ENCODE measurements at places on chromosomes 12 and 14. TPM values are rescaled to one million over a fixed set of nuclear protein-coding genes. Genes with fewer than 3 reads are reported as not detected.

- DNase-seq, result no peak
Measured at GRCh38 chr14:34119107-34119858, 168.4 kb upstream of the EGLN3 start.

Gene TAS2R8
- polyA plus RNA-seq, result not detected

- no peak for DNase-seq
Measured at GRCh38 chr12:27534765-27535161, 10.8 kb downstream of the PPFIBP1 start.

Gene KLRD1
- 0.49 TPM for polyA plus RNA-seq

GRCh38 chr12:104792570-104792969, 165.5 kb downstream of the SLC41A2 start:
- no peak for DNase-seq

DNA sequence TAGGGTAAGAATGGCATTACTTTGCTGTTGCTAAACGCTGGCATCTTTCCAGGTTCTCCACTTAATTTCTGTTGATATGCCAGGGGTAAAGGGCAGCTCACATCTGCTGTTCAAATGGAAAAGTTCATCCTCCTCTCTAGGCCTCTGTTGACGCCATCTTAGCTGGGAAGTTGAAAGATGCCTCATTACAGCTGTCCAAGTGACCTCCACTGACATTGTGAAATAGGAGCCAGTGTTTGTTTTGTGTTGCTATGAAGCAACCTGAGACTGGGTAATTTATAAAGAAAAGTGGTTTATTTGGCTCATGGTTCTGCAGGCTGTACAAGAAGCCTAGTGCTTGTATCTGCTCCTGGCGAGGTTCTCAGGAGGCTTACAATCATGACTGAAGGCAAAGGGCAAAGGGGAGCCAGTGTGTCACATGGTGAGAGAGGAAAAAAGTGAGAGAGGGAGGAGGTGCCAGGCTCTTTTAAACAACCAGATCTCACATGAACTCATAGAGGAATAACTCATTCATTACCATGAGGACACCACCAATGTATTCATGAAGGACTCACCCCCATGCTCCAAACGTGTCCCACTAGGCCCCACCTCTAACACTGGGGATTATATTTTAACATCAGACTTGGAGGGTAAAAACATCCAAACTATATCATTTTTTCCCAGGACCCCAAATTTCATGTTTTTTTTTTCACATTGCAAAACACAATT, 3.2 kb upstream of the ADAM21 start:
- peak; percentile 2 for DNase-seq

DNA sequence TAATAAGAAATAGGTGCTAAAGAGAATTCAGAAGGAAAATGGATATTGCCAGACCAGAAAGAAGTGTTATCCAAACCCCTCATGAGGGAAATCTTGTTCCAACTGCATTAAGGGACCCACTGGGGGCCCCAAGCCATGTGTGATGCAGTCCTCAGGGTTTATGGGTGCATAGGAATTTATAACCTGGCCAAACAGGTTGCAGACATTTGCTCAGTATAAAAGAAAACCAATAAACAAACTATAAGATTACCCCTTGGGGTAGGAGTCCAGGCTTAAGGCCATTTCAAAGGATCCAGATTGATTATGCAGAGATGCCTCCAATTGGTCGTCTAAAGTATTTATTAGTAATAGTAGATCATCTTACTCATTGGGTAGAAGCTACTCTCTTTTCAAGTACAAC, 240.9 kb upstream of the DIO3 start:
- DNase-seq, result no peak

Gene TSPAN19
- polyA plus RNA-seq, result 0.47 TPM

DNA sequence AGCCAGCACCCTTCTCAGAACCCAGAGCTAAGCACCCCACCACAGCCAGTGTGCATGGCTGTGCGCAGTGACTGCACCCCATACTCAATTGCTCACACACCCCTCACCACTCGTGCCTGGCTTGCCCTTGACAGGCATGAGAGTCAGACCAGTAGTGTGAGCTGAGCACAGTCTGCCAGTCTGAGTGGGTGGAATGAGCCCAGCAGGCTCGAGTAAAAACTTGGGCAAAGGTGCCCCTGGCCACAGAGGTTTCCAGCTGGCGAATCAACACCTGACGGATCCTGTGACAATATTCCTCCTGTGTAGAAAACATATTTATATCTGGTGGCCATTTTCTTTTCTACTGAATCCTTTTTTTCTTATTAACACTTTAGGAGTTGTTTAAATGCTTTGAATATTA, 202.5 kb downstream of the TMEM117 start:
- no peak for DNase-seq

Gene SMOC1
- polyA plus RNA-seq, result 2.7 TPM

DNA sequence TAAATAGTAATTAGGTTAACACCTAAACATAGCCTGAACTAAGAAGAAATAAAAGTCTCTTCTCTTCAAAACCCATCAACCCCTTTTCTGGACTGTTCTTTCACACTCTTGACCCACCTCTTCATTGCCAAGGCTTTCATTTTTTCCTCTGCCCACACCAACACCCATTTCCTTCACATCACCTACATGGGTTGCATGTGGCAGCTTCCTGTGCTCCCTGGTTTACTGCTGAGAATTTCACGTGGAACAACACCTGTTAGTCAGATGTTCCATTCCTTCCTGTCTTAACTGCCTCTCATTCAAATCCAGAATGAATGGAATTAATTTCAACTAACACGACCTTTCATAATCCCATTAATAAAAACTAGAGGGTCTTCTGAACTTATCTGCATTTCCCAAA, 157.3 kb downstream of the BCAT1 start:
- DNase-seq, result no peak

DNA sequence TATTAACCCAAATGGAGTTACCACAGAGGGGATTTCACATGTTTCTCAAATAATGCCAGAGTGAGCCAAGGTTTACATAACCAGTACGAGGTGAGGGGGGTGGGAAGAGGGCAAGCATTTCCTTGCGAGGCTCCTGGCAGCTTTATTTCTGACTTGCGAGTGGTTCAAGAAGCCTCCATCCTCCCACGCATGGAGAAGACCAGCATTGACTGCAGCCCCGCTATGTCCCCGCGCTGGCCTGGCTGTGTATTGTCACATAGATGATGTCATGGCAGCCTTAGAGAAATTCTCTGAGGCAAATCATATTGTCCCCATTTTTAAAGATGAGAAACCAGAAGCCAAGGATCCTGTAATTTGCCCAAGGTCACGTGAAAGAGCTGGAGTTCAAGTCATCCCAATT, 188.2 kb downstream of the CACNA1C start:
- no peak for DNase-seq

DNA sequence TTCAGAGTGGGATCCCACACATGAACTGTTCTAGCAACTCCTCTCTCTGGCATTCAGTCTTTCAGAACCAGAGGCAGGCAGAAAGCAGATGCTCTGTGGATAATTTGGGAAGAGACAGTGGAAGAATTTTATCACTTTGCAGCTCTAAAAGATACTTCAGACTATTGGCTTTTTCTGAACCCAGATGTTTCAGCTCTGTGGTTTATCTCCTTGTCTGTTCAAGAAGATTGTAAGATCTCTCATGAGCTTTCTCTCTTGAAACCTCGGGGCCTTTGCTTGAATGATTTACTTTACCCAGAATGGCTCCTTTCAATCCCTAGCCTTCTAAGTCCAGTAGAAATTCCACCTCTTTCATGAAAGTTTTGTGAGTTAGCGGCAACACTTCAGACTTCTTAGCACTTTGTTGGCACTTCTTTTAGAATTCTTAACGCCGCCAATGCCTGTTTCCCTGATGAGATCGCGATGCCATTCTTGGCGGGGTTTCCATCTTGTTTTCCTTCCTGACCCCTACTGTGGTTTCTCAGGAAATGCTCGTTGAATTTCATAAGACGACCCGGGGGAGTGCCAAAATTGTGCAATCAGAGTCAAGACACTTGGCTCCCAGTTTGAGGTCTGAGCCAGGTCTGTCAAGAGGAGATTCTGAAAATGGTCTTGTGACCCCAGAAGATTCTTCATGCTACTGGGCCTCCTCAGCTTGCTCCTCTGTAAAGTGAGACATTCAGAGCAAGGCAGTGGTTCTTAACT, 107.0 kb upstream of the PRICKLE1 start:
- DNase-seq, result no peak

GRCh38 chr12:22588817-22589216, 36.2 kb upstream of the ETNK1 start:
- no peak for DNase-seq

GRCh38 chr14:23910101-23910875, 43.3 kb upstream of the DHRS4 start:
- DNase-seq, result no peak

DNA sequence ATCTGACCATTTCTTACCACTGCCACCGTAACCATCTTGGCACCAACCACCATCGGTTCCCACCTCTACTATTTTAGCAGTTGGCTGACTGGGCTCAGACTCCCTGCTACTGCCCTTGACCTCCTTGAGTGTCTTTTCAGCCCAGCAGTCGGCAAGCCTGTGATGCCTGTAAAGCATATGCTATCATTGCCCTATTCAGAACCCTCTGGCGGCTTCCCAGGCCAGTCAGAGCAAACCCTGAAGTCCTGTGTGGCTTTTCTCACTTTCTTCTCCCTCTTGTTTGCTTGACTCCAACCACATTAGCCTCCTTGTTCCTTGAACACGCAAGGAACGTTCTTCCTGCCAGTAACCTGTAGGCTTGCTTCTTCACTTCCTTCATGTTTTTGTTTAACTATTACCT, 6.2 kb downstream of the IRAK3 start:
- no peak for DNase-seq

Gene DBX2
- 0.10 TPM for polyA plus RNA-seq

Gene PPP4R4
- 0.16 TPM for polyA plus RNA-seq

DNA sequence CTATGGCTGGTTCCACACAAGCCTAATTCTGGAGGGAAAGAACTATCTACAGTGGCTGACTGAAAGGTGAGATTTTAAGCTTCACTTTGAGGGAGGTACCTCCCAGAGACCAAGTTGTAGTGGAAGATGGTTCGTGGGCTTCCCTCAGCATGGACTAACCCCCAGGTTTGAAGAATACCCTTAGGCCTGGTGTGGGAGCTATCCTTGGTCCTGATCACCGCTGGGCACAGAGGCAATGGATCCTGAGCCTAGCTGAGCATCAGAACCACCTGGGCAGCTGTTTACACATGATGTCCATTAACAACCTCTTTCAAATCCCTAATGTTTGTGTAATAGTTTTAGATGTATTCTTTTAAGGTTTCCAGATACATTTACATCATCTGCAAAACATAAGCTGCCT, 10.3 kb downstream of the DAO start:
- DNase-seq, result no peak

Gene FOXN4
- polyA plus RNA-seq, result 1.8 TPM

GRCh38 chr12:52347551-52348510, 19.4 kb downstream of the KRT85 start:
- DNase-seq, result no peak

DNA sequence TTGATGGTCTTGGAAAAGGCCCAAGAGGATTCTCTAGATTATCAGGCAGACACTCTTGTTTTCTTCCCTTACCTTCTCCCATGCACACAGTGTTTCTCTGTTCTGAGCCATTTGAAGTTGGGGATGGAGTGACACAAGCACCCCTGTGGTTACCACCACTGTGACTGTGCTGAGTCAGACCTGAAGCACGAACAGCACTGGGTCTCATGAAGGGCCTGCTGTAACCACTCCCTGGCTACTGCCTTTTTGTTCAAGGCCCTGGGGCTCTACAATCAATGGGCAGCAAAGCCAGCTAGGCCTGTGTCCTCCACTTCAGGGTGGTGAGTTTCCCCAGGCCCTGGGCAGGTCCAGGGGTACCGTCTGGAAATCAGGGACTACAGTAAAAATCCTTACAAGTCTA, 65.5 kb downstream of the TSPAN8 start:
- DNase-seq, result no peak

DNA sequence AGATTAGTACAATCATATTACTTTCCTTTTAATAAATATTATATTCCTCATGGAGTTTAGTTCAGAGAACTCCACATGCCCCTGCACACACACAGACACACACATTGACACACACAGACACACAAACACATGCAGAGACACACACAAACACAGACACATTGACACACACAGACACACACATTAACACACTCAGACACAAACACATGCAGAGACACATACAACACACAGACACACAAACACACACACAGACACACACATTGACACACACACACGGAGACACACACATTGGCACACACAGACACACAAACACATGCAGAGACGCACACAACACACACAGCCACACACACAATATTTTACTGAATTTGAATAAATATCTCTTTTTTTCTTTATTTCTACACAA, 12.5 kb upstream of the SCARB1 start:
- DNase-seq, result no peak

DNA sequence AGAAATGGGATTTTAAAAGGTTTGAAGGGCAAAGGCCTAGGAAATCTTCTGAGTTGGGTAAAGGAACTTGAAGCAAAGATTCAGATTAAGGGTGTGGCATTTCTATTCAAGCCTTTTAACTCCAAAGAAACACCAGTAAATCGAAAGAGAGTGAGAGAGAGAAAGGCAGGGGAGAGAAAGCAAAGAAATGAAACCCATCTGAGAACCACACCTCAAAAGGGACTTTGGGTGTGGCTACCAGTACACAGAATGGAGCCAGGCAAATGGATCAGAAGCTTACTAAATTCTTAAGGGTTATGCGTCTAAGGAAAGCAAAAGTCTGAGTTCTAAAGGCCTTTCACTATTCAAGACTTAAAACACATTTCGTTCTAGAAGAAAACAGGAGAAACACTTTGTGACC, 277.4 kb downstream of the BCL11B start:
- DNase-seq, result no peak

Gene SERPINA10
- 0.21 TPM for polyA plus RNA-seq

Gene RNASE7
- polyA plus RNA-seq, result 0.71 TPM

DNA sequence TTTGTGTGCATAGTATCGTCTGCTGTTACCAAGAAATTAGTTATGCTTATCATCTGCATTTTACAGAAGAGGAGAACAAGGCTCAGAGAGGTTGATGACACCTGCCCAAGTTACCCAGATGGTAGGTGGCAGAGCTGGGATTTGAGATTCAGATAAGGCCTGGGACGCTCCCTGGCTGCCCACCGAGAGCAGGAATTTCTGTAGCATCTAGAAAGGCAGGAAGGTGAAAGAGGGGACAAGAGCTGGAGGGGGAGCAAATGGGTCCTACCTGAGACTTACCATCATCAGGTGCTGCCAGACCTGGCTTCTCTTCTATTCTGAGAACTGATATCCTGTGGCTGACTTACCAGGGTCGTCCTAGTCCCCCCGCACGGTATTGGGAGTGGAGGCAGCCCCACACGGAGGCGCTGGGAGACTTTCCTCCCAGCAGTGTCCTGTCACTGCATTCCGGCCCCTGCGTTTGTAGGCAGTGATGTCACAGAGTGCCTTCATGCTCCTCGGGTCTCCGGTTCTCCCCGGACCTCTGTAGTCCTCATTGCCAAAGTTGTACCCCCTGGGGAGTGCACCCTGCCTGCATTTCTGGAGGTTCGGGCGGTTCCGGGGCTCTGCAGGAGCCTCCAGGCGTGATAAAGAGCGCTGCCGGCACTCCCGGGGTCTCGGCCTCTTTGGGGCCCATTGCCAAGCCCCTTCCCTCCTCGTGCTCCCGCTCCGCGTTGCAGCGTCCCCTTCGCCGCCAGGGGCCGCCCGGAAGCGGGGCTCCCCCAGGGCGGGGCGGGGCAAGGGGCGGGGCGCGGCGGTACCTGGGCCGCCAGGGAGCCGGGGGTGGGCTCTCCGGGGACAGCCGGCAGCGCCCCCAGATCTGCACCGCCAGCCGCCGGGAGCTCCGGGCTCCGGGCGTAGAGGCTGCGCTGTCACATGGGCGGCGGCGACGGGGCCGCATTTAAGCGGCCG, at the start of gene CABP1:
TSS of gene CABP1 (plus strand) at position 856 of the 951 bp plus-strand sequence. CDS start at position 916, 60 bp downstream.
- no peak for DNase-seq
